ENCODE measurements at places on chromosomes 5 and 9. TPM values are rescaled to one million over a fixed set of nuclear protein-coding genes. Genes with fewer than 3 reads are reported as not detected.

FRRS1L gene
- total RNA-seq = 0.12 TPM

DNA sequence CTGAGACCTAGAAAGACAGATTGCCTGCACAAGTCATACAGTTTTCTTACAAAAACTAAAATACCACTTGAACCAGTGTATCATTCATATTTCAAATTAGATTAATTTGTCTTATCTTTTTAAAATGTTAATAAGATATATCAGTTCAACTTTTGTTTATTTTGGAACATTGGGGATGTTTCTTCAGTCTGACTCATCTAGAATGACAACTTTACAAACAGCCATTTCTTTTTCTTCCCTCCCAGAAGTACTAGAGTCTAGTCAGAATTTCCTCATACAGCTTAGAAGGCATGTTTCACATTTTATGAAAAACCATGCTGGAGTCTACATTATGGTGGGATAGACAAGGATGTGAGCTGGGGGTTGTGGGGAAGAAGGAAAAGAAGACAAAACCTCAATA is 262.5 kb downstream of the NFIB start:
- H3K4me1 ChIP-seq = no peaks in the 10 kb centered on the region
- DNase-seq = no peak
- no peak overlapping the region for H3K4me3 ChIP-seq
- no peaks in the 10 kb centered on the region for H3K36me3 ChIP-seq
- no peak overlapping the region for H3K27ac ChIP-seq

GRCh38 chr5:60551829-60552228 is 148.1 kb downstream of the DEPDC1B start:
- no peaks in the 10 kb centered on the region for H3K36me3 ChIP-seq
- no peak overlapping the region for H3K4me3 ChIP-seq
- no peak overlapping the region for H3K27ac ChIP-seq
- DNase-seq = no peak

- H3K36me3 ChIP-seq = no peaks in the 10 kb centered on the region
- no peak for DNase-seq
- no peak overlapping the region for H3K4me3 ChIP-seq
- no peaks in the 10 kb centered on the region for H3K27me3 ChIP-seq
- no peaks in the 10 kb centered on the region for H3K4me1 ChIP-seq
- H3K27ac ChIP-seq = no peak overlapping the region
These were observed 50.7 kb upstream of the GRHPR start for GRCh38 chr9:37371565-37372464.

TIGD6 gene
- total RNA-seq = 4.6 TPM

DNA sequence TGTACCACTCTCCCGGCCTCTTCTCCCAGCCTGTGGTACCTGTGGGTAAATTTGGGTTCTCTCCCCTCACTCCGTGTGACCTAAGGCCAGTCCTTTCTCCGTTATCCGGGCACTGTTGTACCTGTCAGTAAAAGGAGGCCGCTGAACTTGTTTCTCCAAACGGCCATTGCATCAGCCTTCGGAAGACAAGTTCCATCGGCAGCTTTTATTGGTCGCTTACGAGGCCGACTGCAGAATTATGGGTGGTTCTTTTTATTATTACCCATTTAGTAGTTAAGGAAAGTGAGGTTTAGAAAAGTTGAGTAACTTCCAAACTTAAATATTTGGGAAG is 558 bp downstream of the GRPEL2 start:
- H3K27ac ChIP-seq = peak overlapping the region; percentile 88
- H3K27me3 ChIP-seq = no peaks in the 10 kb centered on the region
- DNase-seq = no peak
- peak overlapping the region; percentile 83 for H3K4me3 ChIP-seq

MAPK9 gene
- total RNA-seq = 50.2 TPM

DNA sequence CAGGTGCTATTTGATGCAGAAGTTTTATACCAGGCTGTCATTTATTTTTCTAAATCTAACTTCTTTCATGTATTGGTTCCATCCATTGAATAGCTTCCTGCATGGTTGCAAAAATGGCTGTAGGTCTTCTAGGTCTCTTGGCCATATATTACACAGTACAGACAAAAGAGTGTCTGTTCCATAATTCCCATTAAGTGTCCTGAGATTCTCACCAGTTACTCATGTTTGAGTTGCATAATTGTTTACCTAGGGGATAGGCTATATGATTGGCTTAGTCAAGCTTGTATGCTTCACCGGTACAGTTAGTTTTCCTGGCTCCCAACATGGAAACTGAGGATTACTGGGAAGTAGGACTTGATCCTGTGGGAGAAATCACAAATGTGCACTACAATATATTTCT is 399.4 kb upstream of the NUDT12 start:
- DNase-seq = no peak
- no peaks in the 10 kb centered on the region for H3K27me3 ChIP-seq
- H3K4me3 ChIP-seq = no peak overlapping the region
- H3K4me1 ChIP-seq = no peaks in the 10 kb centered on the region
- no peak overlapping the region for H3K27ac ChIP-seq

DNA sequence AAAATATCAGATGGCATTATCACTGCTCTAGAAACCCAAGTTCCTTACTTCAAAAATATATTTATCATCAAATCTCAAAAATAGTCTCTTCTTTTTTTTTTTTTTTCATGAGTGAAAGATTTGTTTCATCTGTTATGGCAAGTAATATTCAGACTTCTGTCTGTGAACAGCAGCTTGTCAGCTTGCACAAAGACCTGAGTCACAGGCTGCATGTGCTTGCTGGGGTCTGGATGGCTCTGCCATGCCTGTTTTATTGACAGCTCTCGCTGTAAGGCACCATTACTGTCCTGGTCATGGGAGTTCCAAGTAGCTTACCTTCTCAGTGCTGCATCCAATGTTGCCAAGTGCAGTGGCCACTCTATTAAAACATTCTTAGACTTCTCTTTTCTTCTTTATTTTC is 456.4 kb downstream of the GADD45G start:
- no peak overlapping the region for H3K27ac ChIP-seq
- DNase-seq = no peak
- no peaks in the 10 kb centered on the region for H3K27me3 ChIP-seq
- H3K36me3 ChIP-seq = no peaks in the 10 kb centered on the region
- no peak overlapping the region for H3K4me3 ChIP-seq
- no peaks in the 10 kb centered on the region for H3K4me1 ChIP-seq

DNA sequence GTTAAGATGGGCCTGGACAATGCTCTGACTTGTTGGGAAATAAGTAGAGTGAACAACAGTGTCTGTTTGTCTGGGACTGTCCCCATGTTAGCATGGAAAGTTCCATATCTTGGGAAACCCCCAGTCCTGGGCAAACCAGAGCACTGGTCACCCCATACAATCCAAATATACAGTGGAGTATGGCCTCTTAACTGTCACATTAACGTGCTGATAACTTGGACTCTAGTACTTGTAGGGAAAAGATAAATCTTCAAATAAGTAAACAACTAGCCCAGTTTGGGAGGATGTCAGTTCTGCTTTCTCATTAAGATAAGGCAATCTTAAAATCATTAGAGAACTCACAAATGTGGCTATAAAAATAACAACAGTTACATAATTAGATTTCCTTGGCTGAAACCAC is 47.6 kb upstream of the JAK2 start:
- H3K4me3 ChIP-seq = no peak overlapping the region
- H3K4me1 ChIP-seq = no peaks in the 10 kb centered on the region
- H3K27ac ChIP-seq = no peak overlapping the region
- no peaks in the 10 kb centered on the region for H3K27me3 ChIP-seq

CDH9 gene
- total RNA-seq = not detected

GRCh38 chr5:142316051-142316450 is 8.8 kb downstream of the SPRY4 start:
- no peak overlapping the region for H3K27ac ChIP-seq
- no peaks in the 10 kb centered on the region for H3K27me3 ChIP-seq
- DNase-seq = no peak

DNA sequence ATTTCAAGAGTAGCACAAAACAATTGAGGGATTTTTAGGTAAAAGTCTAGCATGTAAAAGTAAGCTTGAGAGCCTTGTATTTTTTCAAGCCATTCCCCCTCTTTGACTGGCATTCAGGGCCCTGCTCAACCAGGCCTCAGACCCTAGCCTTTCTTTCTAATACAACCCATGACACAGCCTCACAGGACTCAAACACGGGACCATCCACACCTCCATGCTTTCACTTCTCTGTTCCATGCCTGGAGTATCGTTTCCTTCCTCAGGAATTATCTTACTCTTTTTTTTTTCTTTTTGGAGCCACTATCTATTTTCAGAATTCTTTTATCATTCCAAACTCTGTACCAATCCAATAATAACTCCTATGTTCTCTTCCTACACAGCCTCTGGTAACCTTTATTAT is 560.2 kb upstream of the CLINT1 start:
- no peaks in the 10 kb centered on the region for H3K27me3 ChIP-seq
- no peak overlapping the region for H3K4me3 ChIP-seq
- H3K36me3 ChIP-seq = no peaks in the 10 kb centered on the region

DNA sequence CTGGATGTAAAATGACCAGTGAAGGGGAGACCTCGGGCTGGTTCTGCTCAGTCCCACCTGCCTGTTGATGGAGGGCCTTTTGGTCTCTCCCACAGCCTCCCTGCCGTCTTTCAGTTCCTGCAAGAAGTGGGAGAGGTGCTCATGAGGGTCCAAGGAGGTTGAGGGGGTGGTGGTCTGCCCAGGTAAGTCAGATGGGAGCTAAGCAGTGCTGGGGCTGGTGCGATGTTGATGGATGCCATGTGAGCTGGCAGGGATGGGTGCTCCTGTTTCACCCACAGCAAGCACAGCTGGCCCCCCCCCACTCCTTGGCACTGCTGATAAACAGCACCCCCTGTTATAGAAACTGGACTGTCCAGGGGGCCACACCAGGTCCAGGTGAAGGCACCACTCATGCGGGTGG is 145.6 kb downstream of the NSG2 start:
- H3K27ac ChIP-seq = no peak overlapping the region
- no peaks in the 10 kb centered on the region for H3K4me1 ChIP-seq

TMEM8B gene
- 17.6 TPM for total RNA-seq

- H3K4me1 ChIP-seq = peaks cover 14% of the 10 kb centered on the region
- no peaks in the 10 kb centered on the region for H3K27me3 ChIP-seq
- no peaks in the 10 kb centered on the region for H3K36me3 ChIP-seq
- peak; percentile 85 for DNase-seq
- peak overlapping the region; percentile 76 for H3K27ac ChIP-seq
These were observed 105.5 kb upstream of the CHD1 start for GRCh38 chr5:99034336-99034735.

PDLIM4 gene
- 14.3 TPM for total RNA-seq

HMGCS1 gene
- total RNA-seq = 95.1 TPM

DNA sequence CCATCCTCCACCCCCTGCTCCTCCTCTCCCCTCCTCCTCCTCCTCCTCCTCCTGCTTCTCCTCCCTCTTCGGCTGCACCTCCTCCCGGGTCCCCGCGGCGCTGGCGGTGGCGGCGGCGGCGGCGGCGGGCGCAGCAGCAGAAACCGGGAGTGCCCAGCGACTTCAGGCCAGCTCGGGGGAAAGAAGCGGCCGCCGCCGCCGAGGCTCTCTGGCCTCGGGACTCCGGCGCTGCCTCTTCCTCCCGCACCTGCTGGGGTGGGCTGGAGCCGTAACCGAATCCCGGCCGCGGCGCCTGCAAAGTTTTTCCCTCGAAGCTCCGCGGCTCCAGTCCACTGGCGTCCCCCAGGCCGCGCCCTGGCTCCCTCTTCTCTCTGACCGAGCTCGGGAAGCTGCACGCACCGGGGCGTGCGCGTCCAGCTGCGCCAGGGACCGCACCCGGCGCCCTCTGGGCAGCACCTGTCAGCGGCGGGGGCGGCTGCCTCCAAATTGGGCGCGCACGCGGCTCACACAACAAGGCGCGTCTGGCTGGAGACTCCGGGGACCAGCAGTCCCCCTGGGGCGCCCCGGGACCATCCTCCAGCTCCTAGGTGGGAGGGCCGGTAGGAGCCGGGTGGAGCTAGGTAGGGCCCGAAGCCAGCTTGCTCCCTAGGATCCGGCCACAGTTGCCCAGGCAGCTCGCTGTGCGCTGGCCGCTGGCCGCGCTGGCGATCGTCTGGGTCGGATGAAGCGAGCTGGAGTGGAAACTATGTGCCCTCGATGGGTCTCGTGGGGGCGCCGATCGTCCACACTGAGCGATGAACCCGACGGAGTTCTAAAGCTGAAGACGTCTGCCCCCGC is at the start of gene MCTP1:
MCTP1 (minus strand) TSS at position 523 of the 837 bp plus-strand sequence.
- peaks cover 11% of the 10 kb centered on the region for H3K4me1 ChIP-seq
- DNase-seq = no peak
- no peaks in the 10 kb centered on the region for H3K36me3 ChIP-seq
- peaks cover 41% of the 10 kb centered on the region for H3K27me3 ChIP-seq

DNA sequence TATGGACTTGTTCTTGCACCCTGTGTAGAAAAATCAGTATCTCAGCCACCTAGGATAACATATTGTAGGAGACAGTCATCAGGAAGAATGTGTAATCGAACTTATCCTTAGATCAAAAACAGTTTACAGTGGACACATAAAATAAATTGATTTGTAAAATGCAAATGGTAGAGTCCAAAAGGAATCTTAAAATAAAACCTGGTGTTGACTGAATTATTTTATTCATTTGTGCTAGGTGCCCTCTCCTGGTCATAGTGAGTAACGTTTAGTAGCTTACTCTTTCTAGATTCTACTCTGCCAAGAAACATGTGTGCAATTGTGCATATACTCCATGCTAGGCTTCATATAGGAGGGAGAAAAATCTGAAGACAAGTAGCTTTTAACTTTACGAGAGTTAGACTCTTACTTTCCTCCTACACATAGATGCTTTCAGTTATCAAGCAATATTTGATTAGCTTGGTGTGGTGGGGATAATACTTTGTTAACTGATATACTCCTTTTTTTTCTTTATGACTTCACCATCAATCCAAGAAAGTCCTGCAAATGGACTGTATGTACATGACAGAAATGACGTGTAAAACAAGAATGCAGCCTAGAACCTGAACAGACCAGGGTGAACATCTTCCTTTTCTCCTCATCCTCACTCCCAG is 23.7 kb upstream of the LOX start:
- H3K4me3 ChIP-seq = no peak overlapping the region
- H3K27ac ChIP-seq = no peak overlapping the region
- no peaks in the 10 kb centered on the region for H3K4me1 ChIP-seq
- no peaks in the 10 kb centered on the region for H3K27me3 ChIP-seq

DNA sequence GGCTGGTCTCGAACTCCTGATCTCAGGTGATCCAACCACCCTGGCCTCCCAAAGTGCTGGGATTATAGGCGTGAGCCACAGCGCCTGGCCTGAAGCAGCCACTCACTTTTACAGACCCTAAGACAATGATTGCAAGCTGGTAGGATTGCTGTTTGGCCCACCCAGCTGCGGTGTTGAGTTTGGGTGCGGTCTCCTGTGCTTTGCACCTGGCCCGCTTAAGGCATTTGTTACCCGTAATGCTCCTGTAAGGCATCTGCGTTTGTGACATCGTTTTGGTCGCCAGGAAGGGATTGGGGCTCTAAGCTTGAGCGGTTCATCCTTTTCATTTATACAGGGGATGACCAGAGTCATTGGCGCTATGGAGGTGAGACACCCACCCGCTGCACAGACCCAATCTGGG is 1.5 kb downstream of the CA9 start:
- H3K4me1 ChIP-seq = peaks cover 9% of the 10 kb centered on the region
- no peaks in the 10 kb centered on the region for H3K27me3 ChIP-seq
- H3K36me3 ChIP-seq = no peaks in the 10 kb centered on the region
- H3K4me3 ChIP-seq = peak overlapping the region; percentile 44
- DNase-seq = no peak
- H3K27ac ChIP-seq = no peak overlapping the region
